ENCODE measurements at places on chromosomes 5 and 9.
A peak's percentile ranks its signal among the peaks of the same experiment; 100 is the strongest.

- DNase-seq: no peak
These were observed 106.3 kb upstream of the SNX2 start for GRCh38 chr5:122668552-122668951.

- DNase-seq: peak; percentile 46
These were observed 45.1 kb downstream of the KIAA1958 start for GRCh38 chr9:112531666-112532282.

- DNase-seq: no peak
These were observed 14.8 kb upstream of the SLC30A5 start for GRCh38 chr5:69078921-69079540.

GRCh38 chr5:74801941-74802340 is 34.9 kb downstream of the NSA2 start:
- no peak for DNase-seq

DNA sequence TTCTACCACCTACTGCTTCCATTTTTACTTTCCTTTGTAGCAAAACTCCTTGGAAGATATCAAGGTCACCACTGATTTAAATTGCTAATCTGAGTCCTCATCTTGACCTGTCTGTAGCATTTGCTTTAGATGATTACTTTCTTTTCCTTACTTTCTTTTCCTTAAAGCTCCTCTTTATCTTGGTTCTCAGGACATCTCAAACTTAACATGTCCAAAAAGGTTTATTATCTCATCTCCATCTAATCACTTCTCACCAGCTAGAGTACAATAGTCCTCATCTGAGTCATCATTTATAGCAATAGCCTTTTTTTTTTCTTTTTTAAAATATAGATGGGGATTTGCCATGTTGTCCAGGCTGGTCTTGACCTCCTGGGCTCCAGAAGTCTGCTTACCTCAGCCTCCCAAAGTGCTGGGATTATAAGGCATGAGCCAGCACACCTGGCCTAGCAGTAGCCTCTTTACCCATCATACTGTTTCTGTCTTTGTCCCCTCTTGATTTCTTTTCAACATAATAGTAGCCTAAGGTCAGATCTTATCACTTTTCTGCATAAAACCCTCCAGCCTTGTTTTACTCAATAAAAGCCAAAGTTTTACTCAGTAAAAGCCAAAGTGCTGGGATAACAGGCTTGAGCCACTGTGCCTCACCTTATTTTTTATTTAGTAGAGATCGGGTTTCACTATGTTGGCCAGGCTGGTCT is 32.9 kb upstream of the GPR21 start:
- DNase-seq: no peak

- peak; percentile 18 for DNase-seq
These were observed 670 bp downstream of the EDIL3 start for GRCh38 chr5:84383816-84384603.

- no peak for DNase-seq
These were observed 21.8 kb downstream of the DMAC1 start for GRCh38 chr9:7777771-7778170.

DNA sequence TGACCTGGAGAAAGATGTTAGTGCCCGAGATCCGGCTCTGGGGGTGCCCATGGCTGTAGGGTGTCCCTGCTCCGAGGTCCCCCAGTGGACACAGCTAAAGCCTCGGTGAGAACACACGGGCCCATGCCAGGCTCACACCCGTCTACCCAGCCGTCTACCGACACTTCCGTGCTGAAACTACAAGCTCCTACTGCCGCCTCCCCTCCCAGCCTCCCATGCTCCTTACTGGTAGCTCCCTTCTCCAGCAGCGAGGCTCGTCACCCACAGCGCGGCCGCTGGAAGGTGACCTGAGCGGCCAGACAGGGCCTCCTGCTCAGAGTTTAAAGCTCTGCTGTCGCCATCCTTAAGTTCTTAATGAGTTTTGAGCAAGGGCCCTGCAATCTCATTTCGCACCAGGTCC is 33.2 kb upstream of the CLPTM1L start:
- DNase-seq: no peak

DNA sequence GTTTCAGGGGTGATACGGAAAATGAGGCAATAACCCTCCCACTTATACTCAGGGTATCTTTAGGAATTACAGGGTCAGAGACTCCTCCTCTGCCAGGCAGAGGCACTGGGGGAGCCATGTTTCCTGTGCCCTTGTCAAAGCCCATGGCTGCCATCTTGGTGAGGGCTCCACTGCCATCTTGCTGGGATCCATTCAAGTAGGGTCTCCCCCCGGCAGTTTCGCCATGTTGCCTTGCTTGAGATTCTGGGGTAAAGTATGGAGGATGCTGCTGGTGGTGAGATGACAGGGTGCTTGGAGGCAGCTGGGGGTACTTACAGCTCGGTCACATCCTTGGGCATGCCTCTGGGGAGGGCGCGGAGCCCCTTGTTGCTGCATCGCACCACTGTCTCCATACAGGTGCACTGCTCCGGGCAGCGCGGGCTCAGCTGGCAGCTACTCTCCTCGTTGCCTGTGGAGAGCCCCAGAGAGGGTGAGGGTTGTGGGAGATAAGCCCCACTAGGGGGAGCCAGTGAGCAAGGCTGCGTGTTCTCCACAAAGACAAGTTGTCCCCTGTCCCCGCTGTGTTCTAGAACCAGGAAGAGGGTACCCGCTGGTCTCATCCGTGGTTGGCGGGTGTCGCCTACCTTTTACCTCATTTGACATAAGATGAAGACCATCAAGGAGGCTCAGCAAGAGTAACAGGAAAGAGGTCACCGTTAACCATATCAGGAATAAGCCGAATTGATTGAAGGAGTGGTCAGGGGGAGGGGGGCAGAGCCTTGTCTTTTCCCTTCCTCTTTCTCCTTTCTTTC is 169.0 kb upstream of the PANK3 start:
- DNase-seq: peak; percentile 24

GRCh38 chr5:175655411-175655810 is 2.5 kb upstream of the HRH2 start:
- no peak for DNase-seq

DNA sequence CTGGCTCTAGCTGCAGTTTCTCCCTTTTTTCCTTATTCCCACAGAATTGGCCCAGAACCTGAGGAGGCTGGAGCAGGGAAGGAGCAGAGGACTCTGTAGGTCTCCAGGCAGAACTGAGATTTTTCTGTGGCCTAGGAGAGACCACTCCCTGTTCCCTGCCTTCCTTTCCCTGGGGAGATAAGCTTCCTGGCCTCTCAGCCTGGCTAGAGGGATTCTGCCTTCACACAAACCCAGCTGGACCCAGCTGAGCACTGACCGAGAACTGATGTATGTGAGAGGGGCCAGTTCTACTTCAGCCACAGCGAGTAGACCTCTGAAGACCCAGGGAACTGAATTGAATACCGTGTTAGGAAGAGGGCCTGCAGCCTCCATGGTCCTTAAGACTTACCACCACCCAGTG is 48.0 kb downstream of the RUSC2 start:
- DNase-seq: no peak

DNA sequence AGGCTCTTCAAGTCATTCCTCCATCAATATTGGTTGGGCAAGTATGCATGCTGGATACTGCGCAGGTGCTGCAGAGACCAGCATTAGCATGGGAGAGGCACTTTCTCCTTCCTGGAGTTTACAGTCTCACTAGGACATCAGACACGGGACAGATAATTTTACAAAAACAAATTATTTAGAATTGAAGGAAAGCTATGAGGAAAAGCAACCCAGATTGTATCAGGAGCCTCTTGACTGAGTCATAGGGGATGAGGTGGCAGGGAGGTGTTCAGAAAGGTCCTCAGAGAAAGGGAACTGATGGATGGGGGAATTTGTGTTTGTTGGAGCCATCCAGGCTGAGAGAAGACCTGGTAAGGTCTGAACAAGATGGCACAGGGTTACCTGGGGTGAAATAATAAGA is 24.5 kb upstream of the RAB14 start:
- no peak for DNase-seq

- DNase-seq: no peak
These were observed 315.8 kb upstream of the PDE4D start for GRCh38 chr5:60209146-60209840.

- no peak for DNase-seq
These were observed 46.7 kb downstream of the FNBP1 start for GRCh38 chr9:129996161-129996830.

- DNase-seq: no peak
These were observed 41.0 kb upstream of the PIP5K1B start for GRCh38 chr9:68664036-68664435.

DNA sequence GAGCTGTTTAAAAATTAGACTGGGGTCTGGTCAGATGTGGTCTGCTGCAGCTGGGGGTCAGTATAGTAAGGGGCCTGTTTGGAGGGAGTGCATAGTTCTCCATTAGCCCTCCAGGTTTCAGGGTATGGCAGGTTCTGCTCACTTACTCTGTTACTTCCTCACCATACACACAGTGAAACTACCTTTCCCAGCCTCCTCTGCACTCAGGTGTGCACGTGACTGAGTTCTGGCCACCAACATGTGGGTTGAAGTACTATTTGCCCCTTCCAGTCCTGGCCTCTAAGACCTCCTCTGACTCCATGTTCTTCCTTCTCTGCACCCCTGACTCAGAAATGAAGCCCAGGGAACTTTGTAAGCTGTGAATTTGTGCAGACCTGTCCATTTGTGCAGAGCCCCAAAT is 190.5 kb upstream of the CLINT1 start:
- DNase-seq: no peak

- no peak for DNase-seq
These were observed 143.3 kb downstream of the CDC42SE2 start for GRCh38 chr5:131406975-131407638.

- peak; percentile 36 for DNase-seq
These were observed 39.6 kb upstream of the SLC6A19 start for GRCh38 chr5:1161833-1162229.

- no peak for DNase-seq
These were observed 12.5 kb upstream of the TBC1D9B start for GRCh38 chr5:179920175-179920574.
